ENCODE measurements at places on chromosomes 5 and 9.

DNA sequence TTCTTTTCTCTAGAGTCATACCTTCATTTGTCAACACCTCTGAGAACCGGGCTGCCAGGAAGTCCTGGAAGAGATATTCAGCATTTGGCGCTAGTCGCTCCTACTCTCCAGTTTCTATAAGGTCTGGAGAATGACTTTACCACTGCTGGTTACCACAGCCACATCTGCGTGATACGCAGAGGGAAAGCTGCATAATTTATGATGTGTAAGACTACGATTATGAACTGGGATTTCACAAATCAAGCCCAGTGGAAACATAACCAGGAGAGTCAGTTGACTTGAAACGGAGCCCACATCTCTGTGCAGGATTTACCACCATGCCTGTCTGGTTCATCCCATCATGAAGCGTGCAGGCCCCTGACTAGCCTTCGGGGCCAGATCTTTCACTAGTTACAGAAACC lies 72.6 kb downstream of the FGF1 start:
- DNase-seq: peak; percentile 32

DNA sequence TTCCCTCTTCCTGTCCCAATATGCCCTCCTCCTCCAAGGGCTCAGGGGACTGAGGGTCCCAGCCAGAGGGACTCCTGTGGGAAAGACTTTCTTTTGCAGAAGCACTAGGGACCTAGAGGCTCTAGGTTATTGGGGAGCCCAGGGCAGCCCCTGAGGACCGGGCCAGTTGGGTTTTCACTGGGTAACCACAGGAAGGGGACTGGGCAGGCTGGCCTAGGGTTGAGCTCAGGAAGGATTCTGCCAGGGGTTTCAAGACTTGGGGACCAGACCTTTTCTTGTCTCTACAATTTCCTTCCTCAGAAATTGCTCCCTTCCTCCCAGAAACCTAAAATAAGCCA lies 24.4 kb upstream of the HMCN2 start:
- no peak for DNase-seq

- peak; percentile 92 for DNase-seq
Measured at GRCh38 chr9:76926324-76926741, 20.4 kb upstream of the PRUNE2 start.

GRCh38 chr5:142280066-142281007 lies 44.5 kb downstream of the SPRY4 start:
- DNase-seq: no peak

- DNase-seq: no peak
Measured at GRCh38 chr5:174514983-174515394, 209.4 kb upstream of the MSX2 start.

DNA sequence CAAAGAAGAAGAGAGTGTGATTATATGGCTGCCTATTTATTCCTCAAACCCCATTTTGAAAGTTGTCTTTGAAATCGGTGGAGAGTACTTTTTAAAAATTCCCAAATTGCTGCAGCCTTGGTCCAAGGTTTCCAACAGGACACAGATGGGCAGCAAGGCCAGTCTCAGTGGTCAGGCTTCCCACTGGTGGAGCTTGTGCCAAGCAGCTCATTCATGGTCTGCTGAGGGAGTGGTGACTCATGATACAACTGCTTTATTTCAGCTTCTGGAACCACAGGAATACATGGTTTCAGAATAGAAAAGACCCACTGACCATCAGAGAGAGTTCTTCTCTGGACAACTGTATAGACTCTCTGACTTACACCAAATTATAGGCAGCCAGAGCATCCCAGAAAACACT lies 673.1 kb upstream of the KLF4 start:
- peak; percentile 44 for DNase-seq

DNA sequence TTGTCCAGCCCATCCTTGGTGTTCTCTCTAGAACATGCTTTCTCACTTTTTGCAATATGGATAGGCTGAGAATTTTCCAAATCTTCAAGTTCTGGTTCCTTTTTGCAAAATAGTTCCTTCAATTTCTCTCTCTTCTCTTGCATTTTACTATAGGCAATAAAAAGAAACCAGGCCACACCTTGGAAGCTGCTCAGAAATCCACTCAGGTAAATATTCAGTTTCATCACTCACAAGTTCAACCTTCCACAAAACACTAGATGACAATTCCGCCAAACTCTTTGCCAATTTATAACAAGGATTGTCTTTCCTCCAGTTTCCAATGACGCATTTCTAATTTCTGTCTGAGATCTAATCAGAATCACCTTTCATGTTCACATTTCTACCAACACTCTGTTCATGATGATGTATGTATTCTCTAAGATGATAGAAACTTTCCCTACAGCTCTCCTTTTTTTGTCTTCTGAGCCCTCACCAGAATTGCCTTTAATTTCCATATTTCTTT lies 204.2 kb upstream of the PIK3R1 start:
- DNase-seq: no peak

DNA sequence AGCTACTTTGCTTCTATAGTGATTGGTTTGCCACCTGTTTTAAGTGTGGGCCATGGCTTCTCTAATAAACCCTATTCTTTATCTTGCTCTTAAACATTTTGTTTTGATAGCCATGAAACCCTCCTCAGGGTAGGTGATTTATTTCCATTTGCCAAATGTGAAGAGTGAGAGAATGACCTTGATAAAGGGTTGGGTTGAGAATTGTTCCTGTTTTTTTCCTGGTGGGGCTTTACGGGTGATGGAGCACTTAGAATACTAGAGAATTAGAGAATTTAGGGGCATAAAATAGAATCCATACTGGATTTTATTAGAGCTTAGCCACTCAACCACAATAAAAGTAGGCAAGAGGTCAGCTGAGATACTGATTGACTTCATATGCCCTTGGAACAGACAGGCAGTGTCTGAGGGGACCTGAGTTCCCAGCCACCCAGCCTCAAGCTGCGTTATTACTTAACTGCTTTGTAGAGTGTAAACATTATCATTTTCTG lies 68.9 kb downstream of the COMMD10 start:
- DNase-seq: no peak
